ENCODE measurements at places on chromosomes 3 and 15.

- DNase-seq = no peak
Observed at GRCh38 chr15:61731099-61731498, 329.1 kb downstream of the VPS13C start.

GRCh38 chr15:98764291-98764690 lies 116.0 kb downstream of the IGF1R start:
- DNase-seq = no peak

- no peak for DNase-seq
Observed at GRCh38 chr15:75138016-75138999, 63.4 kb upstream of the C15orf39 start.

DNA sequence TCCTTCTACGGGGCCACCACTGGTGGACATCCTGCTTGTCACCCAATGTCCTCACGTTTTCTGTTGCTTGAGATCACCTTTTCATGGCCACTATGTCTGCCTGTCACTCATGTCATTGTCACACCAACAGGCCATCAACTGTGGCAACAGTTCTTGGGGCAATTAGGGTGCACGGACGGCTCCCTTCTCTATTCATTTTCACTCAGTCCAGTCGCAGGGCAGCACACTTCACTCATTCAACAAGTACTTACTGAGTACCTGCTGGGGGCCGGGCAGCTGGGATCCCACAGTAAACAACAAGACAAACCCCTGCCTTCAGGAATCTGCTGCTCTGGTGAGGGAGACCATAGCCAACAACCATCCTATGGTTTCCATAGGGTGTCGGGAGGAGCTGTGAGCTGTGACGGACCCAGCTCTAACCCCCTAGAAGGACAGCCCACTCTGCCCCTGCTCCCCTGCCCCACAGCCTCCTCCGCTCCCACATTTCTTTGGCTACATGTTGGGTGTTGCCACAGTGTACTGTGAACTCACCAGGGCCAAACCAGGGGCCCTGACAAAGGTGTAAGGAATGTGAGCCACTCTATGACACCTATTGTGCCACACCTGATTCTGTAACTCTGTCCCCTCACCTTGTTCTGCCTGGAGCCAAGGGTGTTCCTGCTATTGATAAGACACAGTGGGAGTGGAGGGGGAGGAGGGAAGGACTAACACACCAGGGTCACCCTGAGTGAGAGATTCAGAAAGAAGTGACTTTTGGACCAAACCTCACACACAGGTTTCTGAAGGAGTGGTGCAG lies 1.9 kb downstream of the VILL start:
- DNase-seq = no peak

DNA sequence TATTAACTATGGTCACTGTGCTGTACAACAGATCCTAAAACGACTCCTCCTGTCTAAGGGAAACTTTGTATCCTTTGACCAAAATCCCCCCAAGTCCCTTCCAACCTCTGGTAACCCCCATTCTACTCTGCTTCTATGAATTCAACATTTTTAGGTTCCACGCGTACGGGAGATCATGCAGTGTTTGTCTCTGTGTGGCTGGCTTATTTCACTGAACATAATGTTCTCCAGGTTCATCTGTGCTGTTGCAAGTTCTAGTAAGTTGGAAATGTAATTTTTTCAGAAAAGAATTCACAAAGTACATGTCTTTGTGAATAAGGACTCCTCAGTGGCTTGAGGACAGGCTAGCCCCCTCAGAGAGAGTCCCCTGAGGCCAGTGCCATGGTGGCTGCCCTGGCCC lies 66.1 kb downstream of the ATP10A start:
- DNase-seq = no peak

DNA sequence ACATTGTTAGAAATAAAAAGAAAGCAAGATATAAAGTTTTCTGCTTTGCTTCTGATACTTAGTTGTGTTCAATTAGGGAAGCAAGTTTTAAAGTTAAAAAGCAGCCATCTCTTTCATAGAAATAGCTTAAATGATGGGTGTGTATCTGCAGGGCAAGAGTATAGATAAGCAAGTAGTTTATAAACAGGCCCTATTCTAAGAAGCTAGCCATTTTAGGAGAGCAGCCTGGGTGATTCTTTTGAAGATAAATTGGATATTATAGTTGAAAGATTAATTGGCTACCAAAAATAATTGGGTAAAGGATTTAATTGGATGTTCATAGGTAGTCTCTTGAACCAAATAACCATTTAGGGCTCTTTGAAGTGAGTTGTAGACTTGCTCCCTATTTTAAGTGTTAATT lies 5.6 kb downstream of the EIF3J start:
- DNase-seq = no peak

GRCh38 chr15:74989527-74989926 lies 5.8 kb upstream of the SCAMP5 start:
- DNase-seq = no peak

DNA sequence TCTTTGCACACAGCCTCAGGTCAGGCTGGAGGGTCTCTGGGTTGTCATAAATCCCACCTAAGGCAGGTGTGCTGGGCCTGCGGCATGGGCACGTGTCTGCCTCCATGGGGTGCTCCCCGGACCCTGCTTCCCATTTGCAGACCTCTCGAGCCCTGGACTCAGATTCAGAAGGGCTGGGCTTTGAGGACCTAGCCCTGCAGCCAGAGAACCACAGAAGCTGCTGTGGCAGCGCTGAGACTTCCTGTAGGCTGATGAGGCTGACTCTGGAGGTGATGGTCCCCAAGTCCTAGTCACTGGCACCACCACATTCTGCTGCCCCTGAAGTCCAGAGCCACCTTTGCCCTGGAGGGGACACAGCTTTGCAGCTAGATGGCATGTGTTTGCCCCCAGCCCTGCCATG lies 156.4 kb downstream of the LRRC28 start:
- no peak for DNase-seq

DNA sequence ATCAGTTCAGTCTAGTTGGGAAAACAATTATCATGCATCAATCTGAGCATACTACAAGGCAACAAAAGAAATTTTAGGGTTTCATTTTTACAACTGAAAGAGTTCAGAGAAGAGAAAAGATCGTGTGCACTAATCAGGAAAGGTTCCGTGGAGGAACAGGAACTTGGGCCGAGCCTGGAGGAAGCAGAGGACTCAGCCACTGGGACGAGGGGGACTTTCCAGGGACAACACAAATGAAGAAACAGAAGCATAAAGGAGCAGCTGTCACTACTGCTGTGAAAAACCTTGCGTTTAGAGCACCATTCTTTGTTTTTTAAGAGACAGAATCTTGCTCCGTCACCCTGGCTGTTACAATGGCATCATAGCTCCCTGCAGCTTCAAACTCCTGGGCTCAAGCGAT lies 60.5 kb downstream of the MYO1E start:
- DNase-seq = no peak

DNA sequence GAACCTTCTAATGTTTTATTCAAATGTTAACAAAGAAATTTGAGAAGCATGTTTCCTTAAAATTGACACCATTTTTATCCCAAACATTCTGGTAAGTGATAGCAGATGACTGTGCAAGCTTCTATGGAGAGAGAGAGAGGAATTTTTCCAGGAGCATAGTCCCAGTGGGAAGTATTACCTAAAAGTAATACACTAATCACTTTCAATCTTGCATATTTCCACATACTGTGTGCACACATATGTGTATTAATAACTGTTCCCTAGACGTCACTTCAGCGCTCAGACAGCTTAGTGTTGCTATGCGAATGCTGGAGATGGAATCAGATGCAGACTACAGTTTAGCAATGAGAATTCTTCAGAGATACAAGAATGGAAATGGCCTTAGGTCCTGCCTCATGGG lies 424.3 kb upstream of the TPRG1 start:
- no peak for DNase-seq

GRCh38 chr15:45871121-45871855 lies 236.5 kb downstream of the SQOR start:
- no peak for DNase-seq

DNA sequence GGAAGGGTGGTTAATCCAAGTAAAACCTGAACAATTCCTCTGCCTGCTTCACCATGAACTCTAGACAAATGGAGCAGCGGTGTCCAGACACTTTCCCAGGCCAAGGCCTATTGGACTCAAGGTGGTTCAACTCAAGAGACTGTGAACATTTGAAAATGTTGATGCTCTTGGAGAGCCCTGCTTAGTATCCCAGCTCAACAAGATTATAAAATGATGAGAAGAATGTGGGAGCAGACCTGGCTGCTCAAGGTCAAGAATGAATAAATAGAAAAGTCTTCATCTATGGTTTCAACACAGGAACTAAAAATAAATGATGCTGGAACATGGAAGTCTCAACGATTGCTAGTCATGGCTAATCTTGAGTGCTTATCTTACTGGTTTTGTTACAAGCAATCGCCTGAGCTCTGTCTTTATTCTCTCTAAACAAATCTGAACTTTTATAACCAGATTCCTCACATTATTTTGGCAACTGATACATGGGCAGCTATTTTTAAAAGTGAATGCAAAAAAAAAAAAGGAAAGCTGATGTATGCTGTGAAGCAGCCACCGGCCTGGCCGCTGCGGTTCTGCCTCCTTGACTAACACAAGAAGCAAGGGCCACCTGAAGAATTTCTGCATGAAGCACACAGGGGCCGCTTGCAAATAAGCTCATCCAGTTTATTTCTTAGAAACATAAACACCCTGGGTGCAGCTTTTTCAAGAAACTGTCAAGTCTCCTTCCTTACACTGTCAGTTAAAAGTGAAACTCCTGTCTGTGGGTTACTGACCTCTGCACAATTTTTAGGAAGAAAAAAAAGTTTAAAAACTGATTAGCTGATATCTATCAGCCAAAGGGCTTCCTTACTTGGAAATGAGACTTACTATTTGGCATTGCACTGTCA lies 120.1 kb upstream of the ARHGEF3 start:
- no peak for DNase-seq

DNA sequence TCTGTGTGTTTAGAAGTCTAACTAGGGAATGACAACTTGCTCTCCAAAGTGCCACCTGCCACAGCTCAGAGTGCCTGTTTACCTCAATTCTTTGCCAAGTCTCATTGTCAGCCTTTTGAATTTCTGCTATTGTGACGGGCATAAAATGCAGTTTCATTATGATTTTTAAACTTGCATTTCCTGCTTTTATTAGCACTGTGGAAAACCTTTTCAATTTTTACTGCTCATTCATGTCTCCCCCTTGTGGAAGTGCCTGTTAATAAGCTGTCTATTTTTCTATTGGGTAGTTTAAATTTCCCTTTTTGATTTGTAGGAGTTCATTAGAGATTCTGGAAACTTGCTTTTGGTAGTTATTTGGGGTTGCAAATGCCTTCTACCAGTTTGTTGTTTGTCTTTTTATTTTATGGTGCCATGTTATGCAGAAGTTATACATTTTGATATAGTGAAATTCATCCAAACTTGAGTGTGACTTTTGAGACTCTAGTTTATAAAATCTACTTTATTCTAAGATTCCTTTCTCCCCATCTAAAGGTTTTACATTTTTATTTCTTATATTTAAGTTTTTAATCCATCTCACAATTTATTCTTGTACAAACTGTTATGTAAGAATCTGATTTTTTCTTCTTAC lies 53.9 kb upstream of the FRMD4B start:
- no peak for DNase-seq

GRCh38 chr3:59970376-59970775 lies 920.6 kb upstream of the CFAP20DC start:
- no peak for DNase-seq

DNA sequence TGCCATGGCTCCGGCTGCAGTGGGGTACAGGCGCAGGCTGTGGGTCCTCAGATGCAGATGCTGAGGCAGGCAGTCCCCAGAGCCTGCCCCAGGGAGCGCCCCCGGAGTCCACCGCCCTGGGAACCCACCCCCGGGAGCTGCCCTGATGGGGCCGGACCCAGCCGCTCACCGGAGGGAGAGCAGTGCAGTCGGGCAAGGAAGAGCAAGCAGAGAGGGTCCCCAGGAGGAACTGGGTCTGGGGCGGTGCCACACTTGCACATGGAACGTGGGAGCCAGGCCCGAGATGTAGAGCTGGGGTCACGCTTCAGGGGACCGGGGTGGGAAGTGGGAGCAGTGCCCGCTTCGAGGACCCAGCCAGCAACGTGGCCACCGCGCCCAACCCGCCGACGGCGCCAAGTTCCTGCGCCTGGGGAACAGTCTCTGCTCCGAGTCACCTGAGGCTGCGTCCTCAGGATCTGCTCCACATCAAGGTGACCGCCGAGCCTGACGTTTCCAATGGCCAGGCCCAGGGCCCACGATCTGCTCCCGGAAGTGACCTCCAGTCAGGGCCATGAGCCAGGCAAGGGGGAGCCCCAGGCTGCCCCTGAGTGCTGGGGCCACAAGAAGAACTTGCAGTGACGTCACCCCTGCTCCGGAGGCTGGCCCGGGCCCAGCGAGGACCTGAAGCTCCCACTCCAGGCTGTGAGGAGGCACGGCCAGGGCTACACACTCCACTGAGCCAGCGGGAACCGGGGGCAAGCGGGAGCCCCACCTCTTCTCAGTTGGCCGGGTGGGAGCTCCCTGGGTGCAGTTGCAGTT lies 27.0 kb upstream of the TFG start:
- DNase-seq = no peak

DNA sequence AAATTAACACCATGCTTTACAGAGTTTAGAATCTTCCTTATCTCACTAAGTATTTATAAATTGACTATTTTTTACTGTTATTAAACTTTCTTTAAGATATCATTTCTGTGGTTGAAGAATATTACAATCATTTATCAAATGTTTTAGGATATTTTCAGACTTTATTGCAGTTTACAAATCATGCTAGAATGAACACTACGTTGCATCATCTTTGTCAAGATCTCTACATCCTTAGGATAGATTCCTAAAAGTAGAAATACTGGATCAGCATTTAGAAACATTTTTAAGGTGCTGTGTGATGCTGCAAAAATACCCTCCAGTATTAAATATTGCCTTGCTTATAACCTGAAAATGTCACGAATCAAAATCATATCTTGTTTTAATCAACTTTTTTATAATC lies 2.5 kb upstream of the PLD1 start:
- DNase-seq = no peak

DNA sequence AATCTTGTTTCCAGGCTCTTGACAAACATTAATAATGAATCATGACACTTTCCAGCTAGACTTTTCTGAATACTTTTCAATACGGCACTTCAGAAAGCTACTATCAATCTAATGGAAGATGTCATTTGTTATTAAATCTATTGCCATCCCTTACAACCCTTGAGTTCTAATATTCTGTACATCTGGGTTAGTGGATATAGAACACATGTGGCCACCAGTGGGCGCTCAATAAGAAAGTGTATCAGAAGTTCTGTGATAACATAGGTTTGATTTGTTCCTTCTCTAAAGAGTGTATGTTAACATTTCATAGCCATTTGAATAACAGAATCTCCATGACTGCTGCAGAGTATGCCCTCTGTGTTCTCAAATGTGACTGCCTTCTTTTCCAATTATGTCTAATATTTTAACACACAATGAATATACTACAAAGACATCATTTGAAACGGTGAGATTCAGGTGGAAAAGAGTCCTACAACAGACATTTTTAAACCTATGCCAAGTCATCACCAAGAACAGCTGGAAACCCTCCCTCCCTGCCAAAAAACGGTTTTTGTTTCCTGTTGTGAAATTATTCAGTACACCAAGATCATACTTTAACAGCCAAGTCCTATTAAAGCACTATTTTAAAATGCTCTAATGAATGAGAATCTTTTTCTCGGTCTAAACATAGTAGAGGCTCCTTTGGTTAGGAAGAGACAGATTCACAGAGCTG lies 22.2 kb downstream of the ALDH1A2 start:
- DNase-seq = no peak
